ENCODE measurements at places on chromosomes 12 and 14.

- DNase-seq, result no peak
These were observed 214.7 kb upstream of the GARIN2 start for GRCh38 chr14:66974397-66975025.

DNA sequence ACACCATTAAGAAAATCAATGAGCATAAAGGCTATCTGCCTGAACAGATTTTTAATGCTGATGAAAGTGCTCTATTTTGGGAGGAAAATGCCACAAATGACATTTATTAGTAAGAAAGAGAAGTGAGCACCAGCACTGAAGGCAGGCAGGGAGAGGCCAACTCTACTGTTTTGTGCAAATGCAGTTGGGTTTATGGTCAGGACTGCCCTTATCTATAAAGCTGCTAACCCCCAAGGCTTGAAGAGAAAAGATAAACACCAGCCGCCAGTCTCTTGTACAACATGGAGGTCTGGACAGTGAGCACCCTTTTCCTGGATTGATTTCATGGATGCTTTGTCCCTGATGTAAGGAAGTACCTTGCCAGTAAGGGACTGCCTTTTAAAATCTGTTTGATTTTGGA, 246.8 kb upstream of the SFSWAP start:
- no peak for DNase-seq

- no peak for DNase-seq
These were observed 127.7 kb upstream of the CAND1 start for GRCh38 chr12:67141296-67142018.

GRCh38 chr14:33962016-33962415, 11.1 kb upstream of the EGLN3 start:
- DNase-seq, result no peak

DNA sequence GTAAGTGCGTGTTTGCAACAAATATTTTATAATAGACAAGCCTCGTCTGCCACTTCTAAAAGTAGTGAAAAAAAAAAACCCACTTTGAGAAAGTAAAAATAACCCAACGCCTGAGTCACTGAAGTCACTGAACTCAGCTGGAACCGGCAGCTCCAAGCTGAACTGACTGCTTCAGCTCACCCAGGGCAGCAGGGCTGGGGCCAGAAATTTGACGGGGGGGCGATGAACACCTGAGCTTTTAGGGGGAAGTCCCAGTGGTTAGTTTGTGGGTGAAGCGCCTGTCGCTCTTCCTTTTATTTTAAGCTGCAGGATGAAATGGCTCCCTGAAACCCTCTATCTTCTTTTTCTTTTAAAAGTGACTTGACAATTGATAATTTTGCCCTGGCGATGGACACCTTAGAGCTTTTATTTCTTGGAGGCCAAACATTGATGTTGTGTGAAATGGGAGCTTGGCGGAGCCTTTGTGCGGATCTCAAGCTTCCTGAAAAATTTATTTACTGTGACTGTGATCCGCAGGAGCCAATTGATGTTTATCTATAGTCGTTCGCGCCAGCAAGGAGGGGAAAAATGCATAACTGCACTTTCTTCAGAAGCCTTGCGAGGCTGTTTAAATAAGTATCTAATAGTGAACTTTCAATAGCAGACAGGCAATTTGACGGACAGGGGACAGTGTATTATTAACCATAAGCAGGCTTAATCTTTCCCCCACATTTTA, 173.2 kb upstream of the MYL2 start:
- DNase-seq, result no peak

DNA sequence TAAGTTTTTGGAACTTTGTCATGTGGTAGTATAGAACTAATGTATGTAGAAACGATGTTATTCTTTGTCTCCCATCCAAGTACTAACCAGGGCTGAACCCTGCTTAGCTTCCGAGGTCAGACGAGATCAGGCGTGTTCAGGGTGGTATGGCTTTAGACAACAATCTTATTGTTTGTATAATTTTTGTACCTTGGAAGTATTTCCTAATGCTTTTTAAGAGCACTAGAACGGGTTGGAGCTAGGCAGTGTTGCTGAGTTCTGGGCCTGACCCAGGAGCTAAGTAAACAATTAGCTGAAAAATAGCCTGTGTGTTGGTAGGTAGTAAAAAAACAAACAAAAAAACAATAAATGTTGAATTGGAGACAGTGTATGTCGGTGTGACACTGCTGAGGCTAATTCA, 244.3 kb downstream of the EMP1 start:
- DNase-seq, result no peak

DNA sequence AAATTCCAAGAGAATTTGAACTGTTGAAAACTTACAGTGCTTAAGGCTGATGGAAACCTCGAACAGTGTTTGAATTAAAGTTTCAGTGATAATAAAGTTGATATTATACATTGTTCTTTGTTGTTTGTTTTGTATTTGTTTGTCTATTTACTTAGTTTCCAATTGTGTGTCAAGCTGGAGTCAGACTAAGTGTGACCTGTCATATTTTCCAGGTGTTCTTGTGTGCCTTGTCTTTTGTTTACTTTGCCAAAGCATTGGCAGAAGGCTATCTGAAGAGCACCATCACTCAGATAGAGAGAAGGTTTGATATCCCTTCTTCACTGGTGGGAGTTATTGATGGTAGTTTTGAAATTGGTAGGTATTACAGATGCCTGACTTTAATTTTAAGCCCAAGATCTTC, 6.0 kb downstream of the SLCO1C1 start:
- DNase-seq, result no peak

- peak; percentile 21 for DNase-seq
These were observed 11.6 kb downstream of the ATP6V0A2 start for GRCh38 chr12:123723765-123724164.

- no peak for DNase-seq
These were observed 56.8 kb upstream of the PARP11 start for GRCh38 chr12:3929875-3930615.

- DNase-seq, result no peak
These were observed 33.5 kb downstream of the FMNL3 start for GRCh38 chr12:49673446-49674317.

DNA sequence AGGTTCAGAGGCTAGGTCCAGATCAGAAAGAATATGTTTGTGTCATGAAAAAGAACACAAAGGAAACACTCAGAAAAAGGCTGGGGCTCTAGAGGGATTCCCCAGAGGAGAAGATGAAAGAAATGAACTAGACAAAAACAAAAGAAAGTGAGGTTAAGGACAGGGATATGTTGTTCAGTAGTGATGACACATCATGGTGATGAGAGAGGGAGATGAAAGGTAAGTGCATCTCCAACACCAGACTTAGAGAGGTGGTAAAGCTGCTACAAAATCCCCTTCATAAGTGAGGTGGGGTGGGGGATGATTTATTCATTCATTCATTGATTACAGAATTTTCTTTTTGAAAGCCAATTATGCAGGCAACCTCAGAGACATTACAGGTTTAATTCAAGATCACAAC, 19.6 kb upstream of the SLC8A3 start:
- DNase-seq, result no peak

GRCh38 chr12:87092421-87092820, 836.2 kb upstream of the MGAT4C start:
- no peak for DNase-seq

DNA sequence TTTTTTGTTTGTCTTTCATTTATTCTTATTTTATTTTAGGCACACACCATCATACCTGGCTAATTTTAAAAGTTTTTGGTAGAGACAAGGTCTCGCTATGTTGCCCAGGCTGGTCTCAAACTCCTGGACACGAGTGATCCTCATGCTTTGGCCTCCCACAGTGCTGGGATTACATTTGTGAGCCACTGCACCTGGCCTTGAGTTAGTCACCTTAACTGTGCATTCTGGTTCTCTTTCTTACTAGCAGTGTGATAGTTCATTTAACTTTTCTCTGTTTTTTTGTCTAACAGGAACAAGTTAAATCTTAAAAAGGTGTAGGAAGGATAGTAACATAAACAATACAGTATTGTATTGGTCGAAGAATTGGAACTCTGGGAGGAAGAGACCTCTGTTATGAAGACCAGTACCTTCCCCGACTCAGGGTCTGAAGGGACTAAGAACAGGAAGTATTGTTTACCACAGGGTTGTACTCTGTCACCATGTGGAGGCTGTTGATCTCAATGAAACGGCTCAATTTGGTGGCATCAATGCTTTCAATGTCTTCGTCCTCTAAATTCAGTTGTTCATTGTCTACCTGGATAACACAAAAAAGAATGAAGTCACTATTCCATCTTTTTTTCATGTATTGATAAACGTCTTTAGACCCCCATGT, 17.7 kb downstream of the ERP27 start:
- DNase-seq, result no peak

DNA sequence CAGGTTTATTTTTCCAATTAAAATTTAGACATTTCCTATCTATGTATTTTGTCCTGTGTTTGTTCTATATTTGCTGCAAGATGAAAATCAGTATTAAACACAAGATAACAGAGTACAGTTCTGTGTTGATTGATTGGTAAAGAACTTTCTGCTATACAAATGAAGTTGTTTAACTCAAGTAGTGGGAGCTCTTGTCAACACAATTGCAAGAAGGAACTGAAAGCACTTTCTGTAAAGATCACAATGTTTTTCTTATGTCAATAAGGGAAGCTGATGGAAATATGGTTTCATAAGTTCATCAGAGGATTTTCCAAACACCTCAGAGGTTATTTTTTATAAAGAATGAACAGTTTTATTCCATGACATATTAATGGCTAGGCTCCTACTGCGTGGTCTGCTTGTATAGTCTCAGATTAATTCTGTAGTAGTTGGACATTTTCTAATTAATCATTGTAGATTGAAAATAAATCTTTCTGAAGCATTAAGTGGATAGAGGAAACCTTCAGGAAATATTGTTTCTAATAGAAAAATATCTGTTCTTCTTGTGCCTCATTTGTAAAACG, 379.5 kb downstream of the LRFN5 start:
- no peak for DNase-seq

DNA sequence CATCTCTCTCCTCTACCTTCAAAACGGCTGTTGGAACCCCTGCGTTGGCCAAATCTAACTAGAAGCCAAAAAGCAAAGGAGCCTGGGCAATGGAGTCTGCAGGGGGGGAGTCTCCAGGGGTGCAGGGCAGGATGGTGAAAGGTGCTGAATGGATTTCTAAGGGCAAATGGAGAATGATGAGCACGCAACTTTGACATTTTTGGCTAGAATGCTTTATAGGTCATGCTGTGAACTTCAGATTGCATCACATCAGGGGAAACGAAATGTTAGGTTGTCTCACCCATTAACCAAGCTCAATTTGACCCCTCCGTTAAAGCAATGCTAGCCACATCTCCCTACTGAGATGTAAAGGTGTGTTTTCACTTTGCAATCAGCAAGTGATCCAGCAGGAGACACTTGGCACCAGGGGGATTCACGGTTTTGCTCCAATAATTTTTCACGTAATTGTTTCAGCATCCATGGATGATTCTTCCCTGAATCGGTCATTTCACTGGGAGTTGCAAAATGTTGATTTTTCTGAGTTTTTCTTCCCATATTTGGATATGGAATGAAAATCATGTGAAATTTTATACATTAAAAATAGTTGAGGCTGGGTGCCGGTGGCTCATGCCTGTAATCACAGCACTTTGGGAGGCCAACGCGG, 78.0 kb upstream of the MDM1 start:
- DNase-seq, result no peak

GRCh38 chr12:15526033-15526432, 203.7 kb downstream of the PTPRO start:
- no peak for DNase-seq

DNA sequence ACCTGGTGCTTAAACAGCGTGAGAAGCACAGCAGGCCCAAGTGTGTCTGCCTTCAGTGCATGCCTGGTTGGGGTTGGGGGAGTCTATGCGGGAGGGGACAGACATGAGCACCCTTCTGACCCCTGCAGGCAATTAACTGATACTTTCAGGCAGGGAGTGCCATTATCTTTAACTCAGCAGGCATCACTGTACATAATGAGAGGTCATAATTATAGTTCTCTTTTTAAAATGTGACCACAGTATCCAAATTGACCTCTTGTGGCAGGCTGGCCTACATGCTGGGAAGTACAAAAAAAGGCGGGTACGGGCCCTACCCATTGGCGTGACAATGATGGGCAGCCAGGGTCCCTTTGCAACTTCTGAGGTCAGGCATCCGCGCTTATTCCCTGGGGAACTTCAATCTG, 209.1 kb downstream of the FOXN3 start:
- DNase-seq, result no peak

- DNase-seq, result peak; percentile 11
These were observed 20.2 kb downstream of the SLC2A3 start for GRCh38 chr12:7915661-7916403.

GRCh38 chr12:100399095-100399494, 42.2 kb downstream of the SLC17A8 start:
- no peak for DNase-seq

DNA sequence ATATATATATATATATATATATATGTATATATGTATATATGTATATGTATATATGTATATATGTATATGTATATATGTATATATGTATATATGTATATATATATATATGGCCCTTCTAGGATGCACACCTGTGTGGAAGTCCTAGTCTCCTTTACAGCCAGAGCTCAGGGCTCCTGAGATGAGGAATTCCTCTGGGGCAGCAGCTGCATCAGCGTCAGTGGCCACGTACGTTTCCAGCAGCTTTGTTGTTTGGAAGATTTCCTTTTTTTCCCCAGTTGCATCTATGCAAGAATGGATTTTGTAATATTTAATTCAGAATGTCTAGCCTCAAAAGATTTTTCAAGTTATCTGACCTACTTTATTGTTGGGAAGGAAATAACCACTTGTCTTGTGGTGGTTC, 68.6 kb downstream of the TNFAIP2 start:
- no peak for DNase-seq

- DNase-seq, result no peak
These were observed 34.9 kb upstream of the SPTSSA start for GRCh38 chr14:34496679-34497513.

DNA sequence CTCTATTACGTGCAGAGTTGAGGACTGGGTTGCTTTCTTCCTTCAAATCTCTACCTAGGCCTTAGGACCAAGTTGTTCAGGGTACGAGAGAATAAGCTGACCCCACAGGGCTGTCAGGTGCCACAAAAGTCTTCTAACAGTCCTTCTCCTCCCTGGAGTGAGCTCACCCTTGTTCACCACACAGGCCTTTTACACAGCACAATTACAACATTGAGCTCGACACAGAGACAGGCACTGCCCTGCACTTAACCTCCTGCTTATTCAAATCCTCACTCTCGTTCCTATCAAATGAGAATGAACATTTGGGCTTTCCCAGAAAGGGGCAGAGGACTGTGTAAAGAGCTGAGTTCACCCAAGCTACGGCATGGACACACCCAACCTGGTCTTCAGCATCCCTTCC, 2.4 kb downstream of the GALNT6 start:
- DNase-seq, result no peak

All from stimulated activated CD8-positive, alpha-beta memory T cell treated with anti-CD3 and anti-CD28 coated beads, Interleukin-7, amount 100 ng/mL, for 4 hours (primary cell).